ENCODE measurements at places on chromosomes 2 and 18.

DNA sequence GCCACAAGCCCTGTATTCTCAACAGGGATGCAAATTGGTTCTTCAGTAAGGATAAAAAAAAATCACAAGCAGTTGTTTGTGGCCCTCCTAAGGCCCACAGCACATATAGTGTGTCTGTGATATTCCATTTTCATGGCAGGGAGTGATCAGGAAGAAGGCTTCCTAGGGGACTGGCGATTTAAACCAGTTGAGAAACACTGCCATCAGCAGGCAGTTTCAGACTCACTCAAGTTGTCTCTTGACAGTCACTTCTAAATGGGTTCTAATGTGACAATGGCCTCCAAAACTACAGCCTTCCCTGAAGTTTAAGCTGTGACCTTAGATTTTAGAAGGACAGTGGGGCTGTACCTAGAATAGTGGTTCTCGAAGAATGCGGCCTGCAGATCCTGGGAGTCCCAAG is 6.0 kb downstream of the CIAO1 start:
- no peak for DNase-seq

DNA sequence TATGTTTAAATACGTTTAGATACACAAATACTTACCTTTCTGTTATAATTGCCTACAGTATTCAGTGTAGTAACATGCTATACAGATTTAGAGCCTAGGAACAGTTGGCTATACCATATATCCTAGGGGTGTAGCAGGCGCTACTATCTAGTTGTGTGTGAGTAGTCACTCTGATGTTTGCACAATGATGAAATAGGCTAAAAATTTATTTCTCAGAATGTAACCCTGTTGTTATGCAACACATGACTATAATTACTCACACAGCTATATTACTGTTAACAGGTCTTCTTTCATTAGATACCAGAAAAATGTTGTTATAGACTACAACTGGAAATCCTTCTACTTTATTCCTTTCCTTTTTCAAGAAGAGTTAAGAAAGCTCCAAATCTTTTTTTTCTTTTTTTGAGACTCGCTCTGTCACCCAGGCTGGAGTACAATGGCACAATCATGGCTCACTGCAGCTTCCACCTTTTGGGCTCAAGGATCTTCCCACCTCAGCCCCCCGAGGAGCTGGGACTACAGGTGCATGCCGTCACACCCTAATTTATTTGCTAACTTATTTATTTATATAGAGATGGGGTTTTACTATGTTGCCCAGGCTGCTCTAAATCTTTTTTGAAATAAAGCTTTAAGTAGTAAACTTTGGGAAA is 48.5 kb downstream of the C2orf74 start:
- DNase-seq, result no peak

- DNase-seq, result no peak
Observed at GRCh38 chr2:65383541-65384488, 48.6 kb downstream of the SPRED2 start.

DNA sequence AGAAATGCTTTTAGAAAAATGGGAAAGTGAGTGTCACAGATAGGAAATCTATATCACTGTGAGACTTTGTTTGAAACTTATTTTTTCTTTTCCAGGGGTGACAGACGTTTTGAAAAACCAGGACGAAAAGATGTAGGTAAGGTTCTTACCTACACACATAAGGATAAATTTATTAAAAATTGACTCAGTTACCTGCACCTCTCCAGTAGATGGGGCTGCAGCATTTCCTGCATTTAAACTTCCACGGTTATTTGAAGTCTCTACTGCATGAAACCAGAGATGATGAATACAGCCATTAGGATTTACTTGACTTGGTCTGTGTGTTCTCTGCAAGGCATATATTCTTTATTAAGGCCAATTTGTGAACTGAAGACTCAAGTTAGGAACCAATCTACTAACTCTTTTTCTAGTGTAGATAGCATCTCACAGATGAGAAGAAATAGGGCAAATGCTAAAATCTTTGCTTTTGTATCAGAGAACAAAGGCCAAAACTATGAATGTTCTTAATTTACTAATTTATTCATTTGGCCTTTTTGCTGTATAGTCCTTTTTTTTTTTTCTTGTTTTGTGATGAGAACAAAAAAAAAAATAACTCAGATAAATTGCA is 15.0 kb downstream of the KCNJ13 start:
- DNase-seq, result no peak

DNA sequence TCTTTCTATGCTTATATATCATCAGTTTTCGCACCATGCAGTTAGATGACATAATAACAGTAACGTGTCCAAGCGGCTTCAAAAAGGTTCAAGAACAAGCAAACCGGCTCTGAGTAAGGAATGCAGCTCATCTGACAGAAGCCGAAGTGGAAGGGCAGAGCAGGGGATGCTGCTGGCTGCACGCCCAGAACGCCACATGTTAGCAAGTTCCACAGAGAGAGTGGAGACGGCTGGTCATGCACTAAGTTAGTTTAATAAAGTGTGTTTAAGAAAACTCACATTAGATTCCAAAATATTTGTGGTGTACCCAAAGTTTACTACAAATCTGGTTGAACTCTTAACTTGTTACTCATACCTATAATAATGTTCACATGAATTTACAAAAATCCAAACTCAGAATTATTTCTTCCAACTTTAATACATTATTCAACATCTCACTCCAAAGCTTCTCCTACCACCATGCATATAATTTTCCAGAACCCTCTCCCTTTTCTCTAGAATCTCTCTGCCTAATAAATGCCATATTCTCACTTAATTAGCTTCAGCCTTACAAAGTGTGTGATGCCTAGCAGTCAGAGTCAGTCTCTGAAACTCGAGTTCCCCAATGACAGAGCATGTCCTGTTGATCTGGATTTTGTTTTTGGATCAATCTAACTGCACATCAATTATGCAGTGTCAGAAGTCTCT is 170.0 kb downstream of the DNAH7 start:
- no peak for DNase-seq

GRCh38 chr2:71685073-71685848 is 231.9 kb downstream of the DYSF start:
- DNase-seq, result no peak

- no peak for DNase-seq
Observed at GRCh38 chr2:233650981-233651380, 14.7 kb downstream of the UGT1A10 start.
